Dermis microvascular lymphatic vessel endothelial cell (primary cell): ENCODE measurements at places on chromosomes 16 and 17.
A peak's percentile ranks its signal among the peaks of the same experiment; 100 is the strongest.

GRCh38 chr17:10051112-10051511, 146.0 kb upstream of the RCVRN start:
- peak; percentile 10 for DNase-seq

- DNase-seq: peak; percentile 47
Observed at GRCh38 chr17:78706271-78706915, 75.7 kb downstream of the CYTH1 start.

DNA sequence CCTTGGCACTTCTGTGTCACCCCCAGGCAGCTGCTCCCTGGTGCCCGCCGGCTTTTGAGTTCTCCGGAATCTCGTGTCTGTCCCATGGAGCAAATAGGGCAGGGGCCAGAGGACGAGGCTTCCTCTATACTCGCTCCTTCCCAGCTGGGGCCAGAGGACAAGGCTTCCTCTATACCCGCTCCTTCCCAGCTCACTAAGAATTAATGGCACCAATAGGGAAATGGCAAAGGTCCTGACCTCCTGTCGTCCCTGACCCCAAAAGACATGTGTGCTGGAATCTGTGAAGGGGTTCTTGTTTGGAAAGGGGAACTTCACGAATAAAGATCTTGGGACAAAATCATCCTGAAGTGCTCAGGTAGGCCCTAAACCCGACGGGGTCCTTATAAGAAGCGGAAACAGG, 7.6 kb downstream of the SGSH start:
- DNase-seq: no peak

- DNase-seq: no peak
Observed at GRCh38 chr16:592518-593306, 2.8 kb downstream of the RAB40C start.

- no peak for DNase-seq
Observed at GRCh38 chr16:4544473-4544872, 5.9 kb upstream of the CDIP1 start.

DNA sequence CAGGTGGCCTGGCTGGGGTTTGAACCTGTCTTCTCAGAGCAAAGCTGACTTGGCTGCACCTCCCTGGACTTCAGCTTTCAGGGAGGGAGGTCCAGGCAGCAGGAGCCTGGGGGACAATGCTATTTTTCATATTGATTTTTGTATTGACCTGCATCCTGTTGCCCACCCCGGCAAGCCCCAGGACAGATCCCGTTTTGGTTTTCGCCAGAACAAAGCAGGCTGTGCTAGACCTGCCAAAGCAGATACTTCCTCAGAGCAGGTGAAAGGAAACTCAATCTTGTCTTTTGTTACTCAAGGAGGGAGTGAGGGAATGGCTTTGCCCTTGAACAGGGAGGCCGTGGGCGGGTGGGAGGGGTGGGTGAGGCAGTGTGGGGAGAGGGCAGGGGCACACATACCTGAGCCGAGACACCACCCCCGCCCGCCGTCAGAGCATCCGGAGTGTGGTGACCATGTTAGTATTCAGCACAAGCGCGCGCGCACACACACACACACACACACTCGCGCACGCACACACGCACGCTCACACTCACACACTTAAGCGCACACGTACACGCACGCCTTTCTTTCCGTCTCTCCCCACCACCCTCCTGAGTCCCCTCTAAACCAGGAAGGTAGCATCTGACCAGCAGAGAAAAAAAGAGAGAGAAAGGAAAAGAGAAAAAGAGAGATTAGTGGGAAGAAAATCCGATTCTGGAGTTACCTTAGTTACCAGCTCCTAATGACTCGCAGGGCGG, 59.5 kb downstream of the RAI1 start:
- DNase-seq: no peak

DNA sequence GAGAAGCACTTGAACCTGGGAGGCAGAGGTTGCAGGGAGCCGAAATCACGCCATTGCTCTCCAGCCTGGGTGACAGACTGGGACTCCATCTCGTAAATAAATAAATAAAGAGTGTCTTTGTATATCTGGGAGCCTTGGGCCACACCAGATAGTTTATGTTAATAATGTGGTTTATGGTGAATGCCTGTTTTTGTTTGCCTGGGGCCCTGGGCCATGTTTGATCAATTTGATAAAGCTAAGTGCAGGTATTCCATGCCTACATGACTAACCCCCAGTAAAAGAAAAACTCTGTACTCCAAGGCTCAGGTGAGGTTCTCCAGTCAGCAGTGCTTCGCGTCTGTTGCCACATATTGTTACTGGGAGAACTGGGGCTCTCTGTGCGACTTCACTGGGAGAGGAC, 15.1 kb downstream of the SCIMP start:
- no peak for DNase-seq

DNA sequence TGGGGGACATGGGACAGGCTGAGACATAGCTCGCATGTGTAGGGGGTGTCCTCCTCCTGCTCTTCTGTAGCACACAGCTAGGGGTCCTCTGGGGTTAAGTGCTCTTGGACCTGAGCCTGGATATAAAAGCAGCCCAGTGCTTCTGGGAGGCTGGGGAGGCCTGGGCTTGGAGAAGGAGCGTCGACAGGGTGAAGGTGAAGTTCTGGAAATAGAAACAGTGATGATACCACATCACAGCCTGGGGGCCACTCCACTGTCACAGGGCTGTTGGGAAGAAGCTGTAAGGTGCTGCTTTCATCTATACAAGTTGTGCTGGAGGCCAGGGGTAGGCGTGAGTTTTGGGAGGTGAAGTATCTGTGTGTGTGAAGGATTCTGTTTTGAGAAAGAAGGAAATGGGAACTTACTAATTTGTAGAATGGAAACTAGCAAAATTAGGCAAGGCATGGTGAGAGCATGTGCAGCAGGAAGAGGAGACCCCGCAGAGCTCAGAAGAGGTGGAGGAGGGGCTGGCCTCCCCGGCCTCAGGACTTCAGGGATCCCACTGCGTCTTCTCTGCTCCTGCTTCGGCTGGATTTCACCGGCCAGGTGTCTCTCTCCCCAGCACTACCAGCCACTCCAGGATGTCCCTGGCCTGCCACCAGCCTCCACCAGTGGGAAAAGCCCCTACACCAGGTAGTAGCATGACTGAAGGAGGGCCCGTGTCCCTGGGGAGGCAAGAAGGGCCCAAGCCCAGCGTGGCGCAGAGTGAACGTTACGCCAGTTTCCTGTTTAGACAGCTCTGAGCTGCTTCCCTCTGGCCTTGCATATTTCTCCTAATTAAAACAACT, 19.4 kb downstream of the PLCG2 start:
- DNase-seq: no peak

- no peak for DNase-seq
Observed at GRCh38 chr17:74150428-74151025, 53.0 kb upstream of the RPL38 start.
